ENCODE measurements at places on chromosomes 13 and 19.
A peak's percentile ranks its signal among the peaks of the same experiment; 100 is the strongest.

DNA sequence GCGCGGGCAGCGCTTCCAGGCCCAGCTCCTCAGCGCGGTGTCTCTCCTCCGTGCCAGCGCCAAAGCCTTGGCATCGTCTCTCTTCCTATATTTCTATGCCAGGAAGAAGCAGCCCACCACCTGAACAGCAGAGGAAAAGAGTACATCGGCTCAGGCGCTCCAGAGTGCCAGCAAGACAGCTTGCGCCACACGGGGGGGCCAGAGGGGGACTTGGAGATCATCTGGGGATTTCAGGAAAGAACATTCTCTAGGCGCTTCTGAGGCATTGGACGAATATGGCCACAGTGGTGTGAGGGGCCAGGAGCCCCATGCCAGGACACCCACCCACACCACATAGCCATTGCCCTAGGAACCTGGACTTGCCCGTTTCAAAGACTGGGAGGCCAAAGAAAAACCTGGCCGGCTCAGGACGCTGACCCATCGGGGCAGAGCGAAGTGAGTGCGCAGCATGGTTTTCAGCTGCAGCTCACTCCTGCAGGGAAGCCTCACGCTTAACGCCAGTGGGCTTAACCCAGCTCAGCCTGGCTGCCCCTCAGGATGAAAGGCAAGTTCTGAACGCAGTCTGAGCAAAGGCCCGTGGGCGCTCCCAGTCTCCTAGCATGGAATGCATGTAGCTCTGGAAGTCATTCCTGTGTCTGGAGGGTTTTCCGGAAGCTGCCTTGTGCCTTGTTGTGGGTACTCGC lies 62.1 kb downstream of the GGACT start:
- DNase-seq, result no peak

DNA sequence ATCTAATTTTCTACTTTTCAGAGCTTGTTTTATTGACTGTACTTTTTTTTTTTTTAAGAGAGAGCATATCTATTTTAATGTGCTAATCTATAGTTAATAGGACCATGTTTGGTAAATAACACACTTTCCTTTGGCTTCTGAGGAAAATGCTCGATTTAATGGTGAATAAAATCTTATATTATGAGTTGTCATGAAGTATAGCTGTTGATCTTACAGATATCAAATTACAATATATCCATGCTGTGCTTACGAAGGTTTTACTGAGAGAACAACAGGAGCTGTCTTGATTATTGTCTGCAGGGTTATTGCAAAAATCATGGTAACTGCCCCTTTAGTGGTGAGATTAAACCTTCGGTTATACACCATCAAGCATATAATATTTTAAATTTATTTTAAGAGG lies 29.6 kb downstream of the URI1 start:
- no peak for DNase-seq

GRCh38 chr13:108734676-108735075 lies 105.3 kb downstream of the MYO16 start:
- DNase-seq, result no peak

- no peak for DNase-seq
These were observed 13.0 kb downstream of the GAS6 start for GRCh38 chr13:113850722-113851479.

DNA sequence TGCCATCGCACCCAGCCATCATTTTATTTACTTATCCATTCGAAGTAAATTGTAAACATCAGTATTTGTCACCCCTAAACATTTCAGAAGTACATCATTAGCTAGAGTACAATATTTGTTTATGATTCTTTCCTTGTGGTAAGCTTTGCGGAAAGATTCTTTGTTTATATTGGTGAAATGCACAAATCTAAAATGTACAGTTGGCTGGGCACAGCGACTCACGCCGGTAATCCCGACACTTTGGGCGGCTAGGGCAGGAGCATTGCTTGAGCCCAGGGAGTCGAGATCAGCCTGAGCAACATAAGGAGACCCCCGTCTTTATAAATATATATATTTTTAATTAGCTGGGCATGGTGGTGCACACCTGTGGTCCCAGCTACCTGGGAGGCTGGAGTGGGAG lies 10.1 kb downstream of the LGALS7B start:
- no peak for DNase-seq

- DNase-seq, result no peak
These were observed 5.7 kb downstream of the ABHD13 start for GRCh38 chr13:108223687-108224503.

GRCh38 chr19:13277104-13277809 lies 127.0 kb downstream of the IER2 start:
- DNase-seq, result peak; percentile 73

DNA sequence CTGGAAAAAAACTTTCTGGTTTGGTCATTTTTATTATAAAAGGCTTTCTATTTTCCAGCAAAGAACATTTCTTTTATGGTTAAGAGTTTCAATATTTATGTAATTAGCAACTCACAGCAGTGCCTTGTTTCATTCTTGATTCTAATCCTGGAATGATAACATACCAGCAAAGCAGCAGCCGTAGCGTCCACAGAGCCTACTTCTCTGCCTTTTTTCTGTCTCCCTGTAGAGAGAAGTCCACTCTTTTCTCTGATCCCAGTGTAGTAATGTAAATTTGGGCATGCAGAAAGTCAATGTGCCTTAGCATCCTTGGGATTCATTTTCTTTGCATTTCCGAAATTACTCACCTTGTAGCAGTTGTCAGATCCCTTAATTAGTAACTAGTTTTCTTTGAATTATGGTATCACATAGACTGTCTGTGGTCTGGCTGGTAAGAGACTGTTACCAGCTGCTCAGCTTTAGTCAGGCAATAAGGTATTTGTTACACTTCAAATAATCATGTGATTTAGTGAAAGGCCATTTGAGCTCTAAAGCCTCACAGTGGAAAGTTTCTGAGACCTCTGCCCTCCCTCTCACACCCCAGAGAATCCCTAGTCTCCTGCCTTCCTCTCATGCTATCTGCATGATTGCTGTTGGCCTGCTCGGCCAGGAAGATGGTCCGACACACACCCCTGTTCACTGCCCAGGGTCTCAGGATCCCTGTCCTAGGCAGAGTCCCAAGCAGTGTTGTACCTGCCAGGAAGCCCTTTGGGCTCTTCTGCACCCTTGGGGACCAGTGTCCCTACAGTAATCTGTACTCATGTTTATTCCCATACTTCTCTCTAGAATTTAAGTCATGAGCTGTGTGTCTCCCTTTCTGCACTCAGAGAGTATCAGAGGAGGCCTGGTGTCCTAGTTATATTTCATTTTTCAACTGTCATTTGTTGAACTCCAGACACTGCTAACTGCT lies 86.3 kb downstream of the LRCH1 start:
- no peak for DNase-seq

DNA sequence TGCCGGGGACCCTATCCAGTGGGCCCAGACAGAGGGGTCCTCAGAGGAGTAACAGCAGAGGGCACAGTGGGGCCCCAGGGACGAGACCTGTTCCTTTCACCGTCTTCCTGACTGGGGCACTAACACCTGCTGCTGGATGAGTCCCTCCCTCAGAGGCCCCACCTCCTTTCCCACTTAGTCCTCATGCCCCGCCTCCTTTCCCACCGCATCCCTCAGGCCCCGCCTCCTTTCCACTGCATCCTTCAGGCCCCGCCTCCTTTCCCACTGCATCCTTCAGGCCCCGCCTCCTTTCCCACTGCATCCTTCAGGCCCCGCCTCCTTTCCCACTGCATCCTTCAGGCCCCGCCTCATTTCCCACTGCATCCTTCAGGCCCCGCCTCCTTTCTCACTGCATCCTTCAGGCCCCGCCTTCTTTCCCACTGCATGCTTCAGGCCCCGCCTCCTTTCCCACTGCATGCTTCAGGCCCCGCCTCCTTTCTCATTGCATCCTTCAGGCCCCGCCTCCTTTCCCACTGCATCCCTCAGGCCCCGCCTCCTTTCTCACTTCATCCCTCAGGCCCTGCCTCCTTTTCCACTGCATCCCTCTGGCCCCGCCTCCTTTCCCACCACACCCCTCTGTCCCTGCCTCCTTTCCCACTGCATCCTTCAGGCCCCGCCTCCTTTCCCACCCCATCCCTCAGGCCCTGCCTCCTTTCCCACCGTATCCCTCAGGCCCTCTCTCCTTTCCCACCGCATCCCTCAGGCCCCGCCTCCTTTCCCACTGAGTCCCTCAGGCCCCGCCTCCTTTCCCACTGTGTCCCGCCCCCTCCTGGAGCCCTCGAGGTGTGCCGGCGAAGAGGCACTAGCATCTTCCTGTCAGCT lies 6.7 kb downstream of the SPPL2B start:
- DNase-seq, result no peak

DNA sequence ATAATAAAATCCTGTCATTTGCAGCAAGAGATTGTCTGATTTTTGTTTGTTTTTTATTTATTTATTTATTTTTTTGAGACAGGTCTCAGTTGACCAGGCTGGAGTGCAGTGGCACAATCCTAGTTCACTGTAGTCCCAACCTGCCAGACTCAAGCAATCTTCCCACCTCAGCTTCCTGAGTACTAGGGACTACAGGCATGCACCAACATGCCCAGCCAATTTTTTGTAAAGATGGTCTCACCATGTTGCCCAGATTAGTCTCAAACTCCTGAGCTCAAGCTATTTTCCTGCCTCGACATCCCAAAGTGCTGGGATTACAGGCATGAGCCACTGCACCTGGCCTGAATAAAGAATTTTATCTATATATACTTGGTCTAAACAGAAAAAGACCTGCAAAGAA lies 17.6 kb downstream of the ZNF233 start:
- DNase-seq, result no peak

GRCh38 chr13:43786472-43786765 lies 353 bp downstream of the ENOX1 start:
- no peak for DNase-seq

GRCh38 chr19:35164418-35164817 lies 9.9 kb downstream of the FXYD5 start:
- DNase-seq, result no peak

DNA sequence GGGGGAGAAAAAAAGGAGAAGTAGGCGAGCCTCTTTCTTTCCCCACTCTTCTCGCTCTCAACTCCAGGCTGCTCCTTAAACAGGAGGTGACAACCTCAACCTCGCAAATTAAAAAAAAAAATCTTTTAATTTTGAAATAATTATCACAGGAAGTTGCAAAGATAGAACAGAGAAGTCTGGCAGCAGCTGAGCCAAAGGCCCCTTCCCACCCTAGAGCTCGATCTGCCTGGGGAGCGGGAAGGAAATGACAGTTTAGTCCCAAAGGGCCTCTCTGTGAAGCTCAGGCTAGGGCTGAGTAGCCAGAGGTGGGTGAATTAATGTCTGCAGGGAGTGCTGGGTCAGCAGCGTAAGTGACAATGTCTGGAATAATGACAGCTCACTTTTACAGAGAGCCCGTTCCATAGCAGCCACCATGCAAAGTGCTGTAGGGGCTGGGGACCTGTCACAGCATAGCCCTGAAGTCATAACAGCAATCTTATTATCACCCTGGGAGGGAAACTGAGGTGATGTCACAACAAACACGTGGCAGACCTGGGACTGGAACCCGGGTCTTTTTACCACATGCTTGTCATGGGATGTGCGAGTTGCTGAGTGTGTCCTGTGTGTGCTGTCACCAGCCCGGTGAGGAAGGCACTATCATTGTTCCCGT lies 8.8 kb upstream of the CD22 start:
- DNase-seq, result no peak

GRCh38 chr13:40692946-40693345 lies 26.5 kb upstream of the FOXO1 start:
- DNase-seq, result no peak

DNA sequence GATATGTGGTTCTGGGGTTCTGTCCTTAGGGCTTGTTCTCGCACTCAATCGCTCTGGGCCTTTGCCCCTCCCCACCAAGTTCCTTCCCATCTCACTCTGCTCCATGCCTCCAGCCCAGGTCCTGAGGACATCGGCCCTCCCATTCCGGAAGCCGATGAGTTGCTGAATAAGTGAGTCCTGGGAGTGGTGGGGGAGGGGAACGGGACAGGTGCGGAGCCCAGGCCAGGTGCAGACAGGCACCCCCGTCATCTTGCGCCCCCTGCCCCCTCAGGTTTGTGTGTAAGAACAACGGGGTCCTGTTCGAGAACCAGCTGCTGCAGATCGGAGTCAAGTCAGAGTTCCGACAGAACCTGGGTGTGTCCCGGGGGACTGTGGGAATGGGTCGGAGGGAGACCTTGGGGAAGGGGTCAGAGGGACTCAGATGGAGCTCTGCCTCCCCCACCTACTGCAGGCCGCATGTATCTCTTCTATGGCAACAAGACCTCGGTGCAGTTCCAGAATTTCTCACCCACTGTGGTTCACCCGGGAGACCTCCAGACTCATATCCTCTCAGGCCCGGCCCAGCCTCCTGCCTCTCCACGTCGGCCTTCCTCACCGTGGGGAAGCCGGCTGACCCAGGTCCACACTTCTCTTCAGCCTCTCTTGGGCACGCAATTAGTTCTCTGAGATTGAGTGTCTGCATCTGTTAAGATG lies 10.1 kb downstream of the FUZ start:
- no peak for DNase-seq

DNA sequence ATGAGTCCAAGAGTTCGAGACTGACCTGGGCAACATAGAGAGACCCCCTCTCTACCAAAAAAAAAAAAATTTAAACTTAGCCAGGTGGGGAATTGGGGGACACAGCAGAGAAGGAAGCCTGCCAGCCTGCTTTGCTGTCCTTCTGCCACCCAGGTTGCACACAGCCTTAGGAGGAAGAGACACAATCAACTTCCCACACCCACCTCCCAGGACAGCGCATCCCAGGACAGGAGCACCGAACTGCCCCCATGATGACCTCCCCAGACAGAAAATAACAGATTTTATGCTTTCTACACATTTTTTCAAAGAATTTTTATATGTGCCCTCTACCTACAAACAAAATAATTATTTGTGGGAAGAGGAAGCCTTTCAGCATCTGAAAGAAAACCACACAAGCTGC lies 126.0 kb upstream of the ZNF507 start:
- no peak for DNase-seq

GRCh38 chr19:44819246-44819832 lies 10.4 kb downstream of the BCAM start:
- DNase-seq, result no peak

- no peak for DNase-seq
These were observed 2.9 kb upstream of the CHAMP1 start for GRCh38 chr13:114311387-114311786.

DNA sequence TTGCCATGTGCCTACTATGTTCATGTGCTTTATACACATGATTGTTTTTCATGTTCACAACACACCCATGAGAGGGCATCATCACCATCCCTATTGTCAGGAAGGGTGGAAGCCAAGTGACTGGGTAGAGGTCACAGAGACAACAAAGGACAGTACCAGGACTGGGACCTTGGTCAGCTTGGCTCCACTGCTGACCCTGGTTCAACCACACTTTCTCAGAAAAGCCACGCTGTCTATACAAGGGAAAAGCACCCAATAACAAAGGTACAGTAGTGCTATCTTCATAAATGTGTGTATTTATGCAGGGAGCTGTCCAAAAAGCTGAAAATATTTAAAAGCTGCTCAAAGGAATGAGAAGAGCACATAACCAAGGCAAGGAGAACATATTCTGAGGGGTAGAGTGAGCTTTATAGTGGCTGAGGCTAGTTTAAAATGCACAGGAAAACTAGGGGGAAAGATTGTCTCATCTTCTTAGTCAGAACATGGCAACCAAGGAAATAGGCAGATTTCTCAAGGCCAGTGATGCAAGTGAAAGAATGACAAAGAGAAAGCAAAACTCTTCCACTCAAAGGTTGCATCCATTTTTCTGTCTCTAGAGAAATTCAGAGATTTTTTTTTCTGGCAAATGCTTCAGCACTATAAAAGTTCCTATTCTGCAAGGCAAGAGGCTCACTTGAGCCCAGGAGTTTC lies 415.0 kb downstream of the FOXO1 start:
- DNase-seq, result peak; percentile 38

- no peak for DNase-seq
These were observed 25.9 kb upstream of the NAPA start for GRCh38 chr19:47540748-47541147.

GRCh38 chr19:51108805-51109146 lies 567 bp upstream of the CTU1 start:
- DNase-seq, result no peak

Measured in activated T-cell treated with anti-CD3 and anti-CD28 coated beads, Interleukin-2, amount 50 U/mL, for 48 hours (primary cell).